Activated T-helper 1 cell treated with Interleukin-2 at 50 U/mL for 16 hours (primary cell): ENCODE measurements at places on chromosomes 16 and 17.

DNA sequence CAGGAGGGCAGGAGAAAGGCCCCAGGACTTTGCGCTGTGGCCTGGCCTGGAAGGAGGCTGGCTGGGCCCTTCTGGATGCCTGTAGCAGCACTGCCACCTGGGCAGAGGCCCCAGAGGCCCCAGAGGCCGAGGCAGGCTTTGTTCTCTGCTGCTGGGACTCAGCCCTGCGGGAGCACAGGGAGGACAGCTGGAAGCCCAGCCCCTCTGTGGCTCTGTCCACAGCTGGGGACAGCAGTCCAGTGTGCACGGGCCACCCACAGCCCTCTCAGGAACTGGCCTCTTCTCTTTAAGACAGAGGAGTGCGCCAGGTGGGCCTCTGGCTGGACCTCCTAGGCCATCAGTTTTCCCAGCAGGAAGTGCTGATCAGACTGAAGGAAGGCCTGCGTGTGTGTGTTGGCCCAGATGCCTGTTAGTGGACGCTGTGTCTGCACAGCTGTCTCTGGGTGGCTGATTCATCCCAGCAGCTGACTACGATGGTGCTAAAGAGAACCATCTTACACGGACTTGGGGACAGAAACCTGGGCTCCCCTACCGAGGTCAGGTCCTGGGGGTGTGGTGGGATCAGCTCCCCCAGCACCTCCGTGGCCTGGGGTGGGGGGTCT lies 26.9 kb upstream of the ZNF750 start:
- no peak for DNase-seq

DNA sequence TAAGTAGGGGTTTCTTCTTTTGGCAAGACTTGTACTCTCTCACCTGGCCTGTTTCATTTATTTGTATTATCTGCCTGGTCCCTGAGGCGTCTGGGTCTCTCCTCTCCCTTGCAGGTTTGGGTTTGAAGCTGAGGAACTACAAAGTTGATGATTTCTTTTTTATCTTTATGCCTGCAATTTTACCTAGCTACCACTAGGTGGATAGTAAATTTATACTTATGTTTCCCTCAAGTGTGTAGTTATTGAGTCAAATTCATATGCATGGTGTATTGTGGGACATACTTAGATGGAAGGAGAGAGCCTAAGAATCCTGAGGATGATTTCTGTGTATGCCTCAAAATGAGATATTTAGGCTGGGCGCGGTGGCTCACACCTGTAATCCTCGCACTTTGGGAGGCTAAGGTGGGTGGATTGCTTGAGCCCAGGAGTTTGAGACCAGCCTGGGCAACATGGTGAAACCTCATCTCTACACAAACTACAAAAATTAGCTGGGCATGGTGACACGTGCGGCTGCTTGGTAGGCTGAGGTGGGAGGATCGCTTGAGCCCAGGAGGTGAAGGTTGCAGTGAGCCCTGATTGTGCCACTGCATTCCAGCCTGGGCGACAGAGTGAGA lies 13.6 kb downstream of the TMEM98 start:
- no peak for DNase-seq

DNA sequence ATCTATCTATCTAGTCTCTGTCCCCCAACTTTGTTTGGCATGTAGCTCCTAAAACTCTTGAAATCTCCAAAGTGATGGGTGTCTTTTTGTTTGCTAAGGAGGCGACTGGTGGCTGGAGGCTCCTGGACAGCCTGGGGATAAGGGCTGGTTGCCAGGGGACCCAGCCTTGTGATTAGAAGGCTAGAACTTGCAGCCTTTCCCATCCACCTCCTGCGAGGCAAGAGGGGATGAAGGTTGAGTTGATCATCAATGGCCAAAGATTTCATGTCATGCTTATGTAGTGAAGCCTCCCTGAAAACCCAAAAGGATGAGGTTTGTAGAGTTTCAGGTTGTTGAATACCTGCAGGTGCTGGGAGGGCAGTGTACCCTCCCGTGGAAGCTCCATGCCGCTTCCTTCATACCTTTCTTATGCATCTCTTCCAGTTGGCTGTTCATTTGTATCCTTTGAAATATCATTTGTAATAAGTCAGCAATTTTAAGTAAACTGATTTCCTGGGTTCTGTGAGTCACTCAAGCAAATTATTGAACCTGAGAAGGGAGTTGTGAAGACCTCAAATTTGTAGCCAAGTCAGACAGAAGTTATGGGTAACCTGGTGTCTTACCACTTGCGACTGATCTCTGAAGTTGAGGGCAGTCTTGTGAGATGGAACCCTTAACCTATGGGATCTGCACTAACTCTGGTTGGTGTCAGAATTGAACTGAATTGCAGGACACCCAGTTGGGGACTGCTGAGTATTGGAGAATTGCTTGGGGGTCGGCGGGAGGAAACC lies 202.4 kb downstream of the SEC14L1 start:
- no peak for DNase-seq

- DNase-seq, result no peak
Observed at GRCh38 chr16:89358030-89359005, 132.0 kb downstream of the ANKRD11 start.
